ENCODE measurements at places on chromosomes 13 and 19.

- DNase-seq: no peak
Observed at GRCh38 chr19:44879309-44880065, 11.6 kb upstream of the TOMM40 start.

DNA sequence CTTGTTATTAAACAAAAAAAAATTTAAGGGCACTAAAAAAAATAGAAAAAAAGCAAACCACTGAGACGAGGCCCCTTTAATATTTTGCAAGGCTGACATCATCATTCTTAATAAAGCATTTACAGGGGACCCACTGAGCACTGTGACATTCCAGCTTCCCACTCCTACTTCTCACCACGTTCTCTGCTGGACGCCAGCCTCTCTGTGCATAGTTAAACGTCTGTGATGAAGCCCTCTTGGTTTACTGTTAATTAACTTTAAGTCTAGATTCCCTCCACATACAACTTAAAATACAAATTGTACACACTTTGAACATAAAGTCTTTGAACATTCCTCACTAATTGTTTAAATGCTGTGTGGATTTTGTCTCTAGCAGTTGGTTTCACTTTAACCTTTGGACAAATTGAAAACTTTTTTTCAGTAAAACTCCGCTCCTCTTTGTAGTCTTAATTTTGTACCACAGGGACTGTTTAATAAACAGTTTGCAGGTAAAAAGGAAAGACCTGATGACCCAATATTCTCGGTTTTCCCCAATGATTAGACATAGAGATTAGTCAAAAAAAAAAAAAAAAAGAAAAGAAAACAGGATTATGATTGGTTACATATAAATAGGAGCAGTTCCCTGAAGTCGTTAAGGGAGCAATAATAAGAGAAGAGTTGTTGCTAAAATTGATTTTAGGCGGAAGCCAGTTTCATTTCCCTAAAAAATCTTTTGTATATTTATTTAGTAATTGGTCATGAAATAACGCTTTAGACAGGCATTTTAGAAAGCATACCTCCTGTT, 219.8 kb downstream of the MZT1 start:
- no peak for DNase-seq

DNA sequence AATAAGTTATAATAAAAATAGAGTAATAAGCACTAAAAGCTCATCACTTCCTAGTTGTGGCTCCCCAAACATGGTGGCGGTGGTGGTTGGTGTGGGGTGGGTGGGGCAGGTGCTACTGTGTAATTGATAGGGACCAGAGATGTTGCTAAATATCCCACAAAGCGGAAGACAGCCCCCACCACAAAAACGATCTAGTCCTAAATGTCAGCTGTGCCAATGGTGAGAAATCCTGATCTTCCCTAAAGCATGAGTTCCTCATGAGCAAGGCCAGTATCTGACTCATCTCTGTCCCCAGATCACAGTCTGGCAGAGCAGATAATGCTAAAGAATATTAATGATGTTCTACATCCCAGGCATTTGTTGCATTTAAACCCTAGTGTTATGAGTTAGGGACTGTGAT, 1.9 kb upstream of the EDDM13 start:
- DNase-seq: no peak

- no peak for DNase-seq
Observed at GRCh38 chr13:23399347-23399746, 34.2 kb downstream of the SACS start.

GRCh38 chr13:62324842-62325241, 909.2 kb upstream of the PCDH20 start:
- no peak for DNase-seq

- DNase-seq: no peak
Observed at GRCh38 chr13:101845245-101846020, 393.0 kb downstream of the ITGBL1 start.

All from caudate nucleus (tissue), 63 donors.